ENCODE measurements at places on chromosomes 7 and 10. TPM values are rescaled to one million over a fixed set of nuclear protein-coding genes. Genes with fewer than 3 reads are reported as not detected.

The KIF11 gene
- total RNA-seq: 0.26 TPM

The RBP3 gene
- total RNA-seq: not detected

The KEL gene
- 0.33 TPM for total RNA-seq

The AZGP1 gene
- 271 TPM for total RNA-seq

The HOXA2 gene
- not detected for total RNA-seq

The CXCL12 gene
- total RNA-seq: 93.7 TPM

DNA sequence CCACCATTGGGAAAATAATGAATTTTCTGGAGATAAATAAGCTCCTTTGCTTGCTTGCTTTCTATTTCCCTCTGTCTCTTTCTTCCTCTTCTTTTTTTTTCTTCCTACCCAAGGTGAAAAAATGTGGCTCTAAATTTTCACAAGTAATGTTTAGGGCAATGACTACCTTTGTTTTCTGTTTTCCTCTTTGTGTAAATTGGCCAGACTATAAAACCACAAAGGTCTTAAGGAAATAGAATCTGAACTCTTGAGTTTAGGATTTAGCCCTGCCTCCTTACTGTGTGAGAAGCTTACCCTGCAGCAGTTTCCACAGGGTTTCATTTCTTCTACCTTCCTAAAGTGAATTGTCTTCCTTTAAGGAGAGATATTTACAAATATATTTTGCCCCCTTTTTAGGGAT, 330.4 kb downstream of the ARL4A start:
- DNase-seq: no peak

- no peak for DNase-seq
Observed at GRCh38 chr7:70571403-70571934, 560.5 kb upstream of the GALNT17 start.

GRCh38 chr7:142669074-142669654, 80.1 kb upstream of the PRSS1 start:
- no peak for DNase-seq

DNA sequence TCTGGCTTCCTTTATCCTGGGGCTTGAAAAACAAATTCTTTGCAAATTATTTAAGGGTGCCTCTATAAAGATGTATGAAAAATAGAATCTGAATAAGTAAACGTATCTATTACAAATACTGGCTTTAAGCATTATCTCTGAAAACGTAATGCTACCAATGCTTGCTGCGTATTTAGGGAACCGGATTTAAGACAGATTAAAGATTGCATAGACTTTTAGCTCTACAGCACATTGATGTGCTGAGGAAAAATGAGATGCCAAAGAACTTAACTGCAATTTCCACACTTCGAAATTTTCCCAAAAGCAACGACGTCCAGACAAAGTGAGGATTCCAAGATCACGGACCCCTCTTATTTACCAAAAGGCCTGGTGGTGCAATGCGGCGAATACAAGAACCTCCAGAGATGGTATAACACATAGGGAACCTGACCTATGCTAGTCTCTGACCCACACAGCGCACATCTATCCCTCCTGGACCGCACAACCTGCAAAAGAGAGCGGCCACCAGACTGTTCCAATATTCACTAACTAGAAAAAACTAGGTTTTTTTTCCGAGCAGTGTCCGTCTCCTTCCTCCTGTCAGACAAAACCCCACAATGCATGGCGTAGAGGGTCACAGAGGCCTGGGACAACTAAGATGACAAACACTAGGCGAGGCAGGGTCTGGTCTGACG, 34.3 kb upstream of the PHF14 start:
- no peak for DNase-seq

DNA sequence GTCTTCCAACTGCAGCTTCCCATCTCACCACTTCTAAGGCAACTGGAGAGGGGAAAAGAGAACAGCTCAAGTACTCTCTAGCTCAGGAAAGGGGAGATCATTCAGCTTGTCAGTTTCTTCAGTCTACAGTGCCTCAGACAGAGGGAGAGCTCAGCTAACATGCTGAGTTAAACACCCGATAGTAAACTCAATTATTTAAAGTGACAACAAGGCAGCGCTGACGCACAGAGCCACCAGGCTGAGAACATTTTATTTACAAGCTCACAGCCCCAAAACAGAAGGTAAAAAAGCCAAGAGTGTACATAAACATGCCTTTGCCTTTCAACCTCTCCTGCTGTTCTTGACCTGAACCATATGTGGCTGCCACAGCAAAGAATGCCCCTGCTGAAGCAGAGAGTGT, 10.1 kb upstream of the CUZD1 start:
- no peak for DNase-seq

GRCh38 chr10:104104926-104105325, 17.0 kb upstream of the SFR1 start:
- no peak for DNase-seq

Measured in body of pancreas (tissue), 4 donors.